Brain pericyte (primary cell): ENCODE measurements at places on chromosomes 12 and 14.

GRCh38 chr14:64387232-64387781, 846 bp upstream of the MTHFD1 start:
- peak; percentile 5 for DNase-seq

GRCh38 chr12:27843714-27844245, 63.7 kb upstream of the MANSC4 start:
- no peak for DNase-seq

DNA sequence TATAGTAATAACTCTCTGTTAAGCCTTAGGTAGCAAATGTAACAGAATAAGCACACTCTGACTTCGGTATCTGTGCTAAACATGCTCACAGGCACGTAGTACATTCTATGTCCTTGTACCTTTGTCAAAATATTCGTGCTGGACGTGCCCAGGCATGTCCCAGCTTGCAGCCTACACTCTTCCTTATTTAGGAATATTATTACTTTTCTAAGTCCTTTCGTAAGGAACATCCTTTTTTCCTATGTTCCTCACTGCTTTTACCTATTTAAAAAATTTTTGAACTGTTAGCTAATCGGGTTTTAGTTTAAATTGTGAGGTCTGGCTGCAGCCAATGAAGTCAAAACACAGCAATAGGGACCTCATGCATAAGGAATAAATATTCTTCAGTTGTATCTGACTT, 24.1 kb upstream of the UBC start:
- DNase-seq: no peak

GRCh38 chr12:55554296-55554695, 4.9 kb downstream of the OR6C4 start:
- DNase-seq: no peak

DNA sequence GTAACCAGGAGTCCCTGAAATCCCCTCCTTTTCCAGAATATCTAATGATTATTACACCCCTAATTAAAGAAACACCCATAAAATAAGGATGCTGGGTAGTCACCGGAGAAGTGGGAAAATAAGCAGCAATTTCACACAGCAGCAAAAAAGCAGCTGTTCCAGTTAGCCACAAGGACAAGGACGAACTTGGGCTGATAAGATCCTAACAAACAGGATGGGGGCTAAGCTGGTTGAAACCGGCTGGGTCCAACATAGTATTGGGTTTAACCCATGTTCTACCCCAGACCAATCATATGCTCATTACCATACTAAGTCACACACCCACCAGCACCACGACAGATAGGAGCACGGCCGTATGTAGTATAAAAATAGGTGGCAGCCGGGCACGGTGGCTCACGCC, 100.7 kb downstream of the RPL10L start:
- no peak for DNase-seq

GRCh38 chr14:100828031-100828769, 2.3 kb downstream of the MEG3 start:
- DNase-seq: peak; percentile 68

DNA sequence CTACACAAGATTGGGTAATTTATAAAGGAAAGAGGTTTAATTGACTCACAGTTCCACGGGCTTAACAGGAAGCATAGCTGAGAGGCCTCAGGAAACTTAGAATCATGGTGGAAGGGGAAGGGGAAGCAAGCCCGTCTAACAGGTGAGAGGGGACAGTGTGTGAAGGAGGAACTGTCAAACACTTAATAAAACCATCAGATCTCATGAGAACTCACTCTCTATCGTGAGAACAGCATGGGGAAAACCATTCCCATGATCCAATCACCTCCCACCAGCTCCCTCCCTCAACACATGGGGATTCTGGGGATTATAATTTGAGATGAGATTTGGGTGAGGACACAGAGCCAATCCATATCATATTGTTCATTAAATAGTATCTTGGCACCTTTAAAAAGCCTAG, 56.1 kb downstream of the EPS8 start:
- no peak for DNase-seq

DNA sequence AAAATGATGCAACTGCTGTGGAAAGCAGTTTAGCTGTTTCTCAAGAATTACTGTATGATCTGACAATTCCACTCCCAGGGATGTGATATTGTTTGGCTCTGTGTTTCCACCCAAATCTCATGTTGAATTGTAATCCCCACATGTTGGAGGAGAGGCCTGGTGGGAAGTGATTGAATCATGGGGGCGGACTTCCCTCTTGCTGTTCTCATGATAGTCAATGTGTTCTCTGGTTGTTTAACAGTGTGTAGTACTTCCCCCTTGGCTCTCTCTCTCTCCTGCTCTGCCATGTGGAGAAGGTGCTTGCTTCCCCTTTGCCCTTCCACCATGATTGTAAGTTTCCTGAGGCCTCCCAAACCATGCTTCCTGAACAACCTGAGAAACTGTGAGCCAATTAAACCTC, 93.4 kb upstream of the CPM start:
- no peak for DNase-seq
